H4 (cell line): ENCODE measurements at places on chromosomes 4 and X. TPM values are rescaled to one million over a fixed set of nuclear protein-coding genes. Genes with fewer than 3 reads are reported as not detected.
A peak's percentile ranks its signal among the peaks of the same experiment; 100 is the strongest.

DNA sequence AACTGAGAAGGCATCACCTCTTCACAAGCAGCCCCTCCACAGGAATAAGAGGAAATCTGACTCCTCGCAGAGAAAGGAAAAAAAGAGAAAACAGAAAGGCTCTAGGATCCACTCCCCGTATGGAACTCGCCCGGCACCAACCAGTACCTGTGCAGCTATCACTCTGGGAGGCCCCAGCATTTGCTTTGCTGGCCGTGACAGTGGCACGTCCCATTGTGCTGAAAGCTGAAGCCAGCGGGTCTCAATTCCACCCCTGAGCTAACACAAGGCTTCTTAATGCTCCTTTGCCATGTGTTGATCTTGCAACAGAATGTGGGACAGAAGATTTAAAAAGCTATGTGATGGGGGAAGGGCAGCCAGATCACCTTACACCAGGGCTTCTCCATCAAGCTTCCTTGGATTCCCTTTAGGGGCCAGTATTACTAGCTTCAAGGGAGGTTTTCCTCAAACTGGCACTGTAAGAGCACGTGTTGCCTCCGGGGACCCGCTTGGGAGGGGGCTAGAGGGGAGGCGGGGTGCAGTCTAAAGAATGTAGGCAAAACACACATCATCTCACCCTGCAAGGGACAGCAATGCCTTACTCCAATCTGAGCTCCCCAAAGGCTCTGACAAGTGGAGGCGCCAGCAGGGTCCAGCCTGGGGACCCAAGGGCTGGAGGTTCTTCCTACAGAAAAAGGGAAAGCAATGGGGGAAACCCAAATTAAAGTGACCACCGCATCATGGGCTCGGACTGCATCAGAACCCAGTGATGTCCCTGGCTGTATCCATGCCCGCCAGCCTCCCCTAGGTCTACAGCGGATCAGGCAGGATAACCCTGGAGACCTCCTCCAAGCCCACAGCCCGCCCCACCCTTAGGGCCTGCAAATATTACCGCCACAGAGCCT lies 1.2 kb downstream of the USP46 start:
- peak; percentile 49 for DNase-seq

DNA sequence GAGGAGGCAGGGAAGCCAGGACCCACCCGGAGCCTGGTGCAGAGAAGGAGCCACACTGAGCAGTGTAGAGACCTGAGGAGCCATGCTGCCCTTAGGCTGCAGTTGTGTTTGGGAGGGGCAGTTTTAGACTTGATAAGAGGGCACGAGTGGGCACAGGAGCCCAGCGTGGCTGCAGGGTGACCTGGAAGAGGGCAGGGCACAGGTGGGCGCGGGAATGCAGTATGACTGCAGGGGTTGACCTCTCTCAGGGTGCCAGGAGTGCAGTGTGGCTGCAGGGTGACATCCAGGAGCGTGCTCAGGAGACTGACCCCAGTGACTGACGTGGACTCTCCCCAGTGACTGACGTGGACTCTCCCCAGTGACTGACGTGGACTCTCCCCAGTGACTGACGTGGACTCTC lies 14.6 kb upstream of the WDR1 start:
- DNase-seq: no peak

DNA sequence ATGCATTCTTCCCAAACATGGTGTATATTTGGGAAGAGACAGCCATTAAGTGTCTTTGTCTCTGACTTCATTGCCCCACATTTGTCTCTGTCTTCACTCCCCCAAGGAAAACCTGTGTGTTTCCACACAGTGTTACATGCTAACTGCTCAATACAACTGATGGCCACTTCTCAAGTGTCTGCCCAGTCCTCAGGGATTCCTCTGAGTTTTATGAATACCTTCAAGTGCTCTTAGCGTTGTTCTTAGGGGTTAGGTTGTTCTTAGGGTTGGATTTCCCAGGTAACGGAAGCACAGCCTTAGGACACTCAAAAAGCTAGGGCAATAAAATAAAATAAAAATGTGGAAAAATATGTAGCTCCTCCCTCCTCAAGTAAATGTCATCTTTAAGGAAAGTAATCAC lies 64.7 kb upstream of the PLAC8 start:
- DNase-seq: no peak

GRCh38 chrX:149207518-149207917 lies 297.6 kb downstream of the IDS start:
- DNase-seq: no peak

GRCh38 chr4:148054275-148054674 lies 322.4 kb downstream of the ARHGAP10 start:
- no peak for DNase-seq

DNA sequence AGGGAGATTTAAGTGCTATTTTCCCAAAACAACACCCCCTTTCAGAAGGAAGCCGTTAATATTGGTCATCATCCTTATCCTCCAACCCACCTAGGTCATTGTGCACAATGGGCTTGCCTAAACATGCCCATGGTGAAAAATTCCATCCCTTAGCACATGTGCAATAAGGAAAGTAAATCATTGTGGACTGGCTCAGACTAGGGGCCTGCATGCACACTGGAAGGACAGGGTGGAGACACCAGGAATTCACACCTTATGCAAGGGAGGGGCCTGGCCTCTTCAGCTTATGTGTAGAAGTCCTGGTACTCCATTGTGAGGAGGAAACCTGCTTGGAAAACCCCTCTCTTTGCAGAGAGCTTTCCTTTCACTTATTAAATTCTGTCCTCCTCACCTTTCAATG lies 311.4 kb upstream of the NDST4 start:
- no peak for DNase-seq

Gene ERAS
- not detected in 2 replicates for total RNA-seq
